SK-N-MC (cell line): ENCODE measurements at places on chromosomes 11 and 22.

DNA sequence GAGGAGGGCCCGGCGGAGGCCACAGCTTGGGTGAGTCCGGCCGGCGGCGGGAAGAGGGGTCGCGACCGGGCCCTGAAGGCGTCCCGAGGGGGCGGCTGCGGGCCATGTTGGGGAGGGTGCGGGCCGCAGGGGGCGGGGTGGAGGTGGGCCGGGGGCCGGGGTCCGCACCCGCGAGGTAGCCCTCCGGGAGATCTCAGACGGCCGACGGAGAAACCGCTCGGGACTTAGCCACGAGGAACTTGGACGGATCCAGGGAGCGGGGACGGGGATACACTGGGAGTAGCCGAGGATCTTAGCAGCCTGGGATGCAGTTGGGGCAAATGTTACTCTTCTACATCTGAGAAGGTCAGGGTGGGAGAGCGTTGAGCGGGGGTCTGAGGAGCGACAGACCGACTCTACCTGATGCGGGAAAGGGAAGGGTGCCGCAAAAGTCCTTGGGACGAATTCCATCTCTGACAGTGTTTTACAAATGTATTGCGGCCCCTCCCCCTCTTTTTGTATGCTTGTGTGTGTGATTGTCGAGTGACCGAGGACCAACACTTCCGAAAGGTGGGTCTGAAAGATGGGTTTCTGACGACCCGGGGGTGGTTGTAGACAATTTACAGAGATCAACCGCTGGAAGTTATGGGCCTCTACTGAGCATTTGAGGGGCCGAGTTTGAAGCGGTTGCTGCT lies 658 bp downstream of the STIP1 start:
- no peak for DNase-seq

- no peak for DNase-seq
Measured at GRCh38 chr11:65786008-65786785, 666 bp upstream of the OVOL1 start.

- no peak for DNase-seq
Measured at GRCh38 chr11:133985981-133986944, 29.5 kb upstream of the IGSF9B start.

DNA sequence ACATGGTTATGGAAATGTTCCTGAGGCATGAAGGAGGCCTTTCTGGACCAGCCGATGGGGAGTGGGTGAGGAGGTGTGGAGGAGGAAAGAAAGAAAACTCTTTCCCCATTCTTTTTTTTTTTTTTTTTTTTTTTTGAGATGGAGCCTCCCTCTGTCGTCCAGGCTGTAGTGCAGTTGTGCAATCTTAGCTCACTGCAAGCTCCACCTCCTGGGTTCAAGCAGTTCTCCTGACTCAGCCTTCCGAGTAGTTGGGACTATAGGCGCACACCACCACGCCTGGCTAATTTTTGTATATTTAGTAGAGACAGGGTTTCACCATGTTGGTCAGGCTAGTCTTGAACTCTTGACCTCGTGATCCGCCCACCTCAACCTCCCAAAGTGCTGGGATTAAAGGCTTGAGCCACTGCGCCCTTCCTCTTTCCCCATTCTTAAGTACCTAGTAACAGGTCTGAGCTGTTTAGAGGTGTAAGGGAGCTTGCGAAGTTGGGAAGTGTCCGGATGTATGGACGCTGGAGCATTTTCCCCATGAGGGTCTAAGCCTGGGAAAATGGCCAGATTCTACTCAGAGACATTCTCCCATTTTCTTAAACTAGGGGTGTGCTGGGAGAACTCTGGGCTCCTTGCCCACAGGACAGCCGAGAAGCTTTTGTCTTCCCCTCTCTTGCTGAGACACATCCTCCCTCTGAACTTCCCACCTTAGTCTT lies 135.8 kb downstream of the TEAD1 start:
- no peak for DNase-seq

DNA sequence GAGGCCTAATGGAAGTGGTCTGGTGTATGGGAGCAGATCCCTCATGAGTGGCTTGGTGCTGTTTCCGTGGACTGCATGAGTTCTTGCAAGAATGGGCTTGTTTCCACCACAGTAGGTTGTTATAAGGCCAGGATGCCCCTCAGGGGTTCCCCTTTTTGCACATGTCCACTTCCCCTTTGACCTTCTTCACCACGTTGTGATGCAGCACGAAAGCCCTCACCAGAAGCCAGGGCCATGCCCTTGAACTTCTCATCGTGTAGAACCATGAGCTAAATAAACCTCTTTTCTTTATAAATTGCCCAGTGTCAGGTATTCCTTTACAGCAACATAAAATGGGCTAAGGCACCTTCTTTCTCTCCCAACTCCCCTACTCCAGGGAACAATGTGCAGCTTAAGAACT lies 2.8 kb upstream of the NARS2 start:
- DNase-seq = no peak

- no peak for DNase-seq
Measured at GRCh38 chr11:83023410-83023809, 48.3 kb downstream of the RAB30 start.

DNA sequence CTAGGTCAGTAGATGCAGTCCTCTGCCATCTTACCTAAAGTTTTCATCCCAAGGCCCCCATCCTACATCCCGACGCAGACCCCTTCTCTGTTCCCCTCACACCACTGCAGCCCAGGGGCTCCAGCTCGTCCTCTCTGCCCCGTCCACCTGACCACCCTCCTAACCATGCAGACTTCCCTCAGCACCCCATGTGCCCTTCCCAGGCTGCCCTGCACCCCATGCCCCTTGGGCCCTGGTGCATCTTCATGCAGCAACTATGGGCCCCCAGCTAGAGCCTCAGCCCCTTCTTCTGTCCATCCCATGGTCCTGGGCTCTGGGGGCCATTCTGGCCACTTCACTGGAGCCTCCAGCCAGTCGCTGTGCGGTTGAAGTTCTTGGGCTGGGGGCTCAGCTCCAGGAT lies 2.9 kb downstream of the PRR33 start:
- no peak for DNase-seq

DNA sequence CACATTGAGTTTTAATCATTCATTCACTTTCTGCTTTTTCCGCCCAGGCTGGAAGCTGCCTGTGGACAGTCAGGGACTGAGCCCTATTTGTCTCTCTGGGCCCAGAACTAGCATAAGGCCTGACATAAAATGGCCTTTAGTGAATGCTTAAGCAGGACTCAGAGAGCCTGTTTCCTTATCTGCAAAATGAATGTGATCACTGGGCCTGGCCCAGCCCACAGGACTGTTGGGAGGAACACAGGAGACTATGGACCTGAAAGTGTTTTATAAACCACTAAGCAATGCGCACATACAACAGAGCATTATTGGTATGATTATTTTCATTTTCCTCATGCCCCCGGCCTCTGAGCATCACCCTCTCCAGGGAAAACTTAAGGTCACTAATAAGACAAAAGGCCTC lies 3.9 kb upstream of the MYH9 start:
- DNase-seq = no peak

DNA sequence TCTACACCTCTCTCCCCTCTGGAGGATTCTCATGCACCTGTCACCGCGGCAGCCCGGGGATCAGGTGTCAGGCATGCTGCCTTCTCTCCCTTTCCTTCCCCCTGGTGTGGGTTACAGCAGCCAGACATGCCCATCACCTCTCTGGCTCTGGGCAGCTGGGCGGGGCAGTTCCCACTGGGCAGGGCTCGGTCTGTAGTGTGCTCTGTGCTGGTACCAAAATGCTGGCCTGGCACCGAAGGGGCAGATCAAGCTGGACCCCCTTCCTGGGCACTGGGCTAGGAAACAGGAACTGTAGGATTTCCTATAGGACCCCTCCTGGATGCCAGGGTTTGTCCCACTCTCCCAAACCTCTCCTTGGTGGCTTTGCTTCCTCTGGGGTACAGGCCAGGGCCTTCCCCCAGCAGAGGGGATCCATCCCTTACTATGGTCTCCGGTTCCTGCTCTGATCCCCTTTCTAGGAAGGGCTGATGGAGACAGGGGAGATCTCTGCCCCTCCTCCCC lies 821 bp downstream of the GAL3ST1 start:
- no peak for DNase-seq

DNA sequence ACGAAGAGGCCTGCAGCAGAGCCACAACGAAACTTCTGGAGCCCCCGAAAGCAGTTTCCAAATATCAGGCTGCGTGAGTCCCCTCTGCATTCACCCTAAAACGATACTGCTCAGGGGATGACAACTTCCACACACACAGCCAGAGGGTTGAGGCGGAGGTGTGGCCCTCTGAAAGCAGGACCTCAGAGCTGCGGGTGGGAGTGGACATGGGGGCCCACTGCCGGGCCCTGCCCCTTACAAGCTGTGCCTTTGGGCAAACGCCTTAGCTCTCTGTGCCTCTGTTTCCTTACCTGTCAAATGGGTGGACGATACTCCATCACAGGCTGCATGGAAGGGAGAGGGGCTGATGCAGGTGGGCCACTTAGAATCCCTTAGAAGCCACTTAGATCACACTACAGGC lies 53.1 kb downstream of the TRMU start:
- DNase-seq = no peak

DNA sequence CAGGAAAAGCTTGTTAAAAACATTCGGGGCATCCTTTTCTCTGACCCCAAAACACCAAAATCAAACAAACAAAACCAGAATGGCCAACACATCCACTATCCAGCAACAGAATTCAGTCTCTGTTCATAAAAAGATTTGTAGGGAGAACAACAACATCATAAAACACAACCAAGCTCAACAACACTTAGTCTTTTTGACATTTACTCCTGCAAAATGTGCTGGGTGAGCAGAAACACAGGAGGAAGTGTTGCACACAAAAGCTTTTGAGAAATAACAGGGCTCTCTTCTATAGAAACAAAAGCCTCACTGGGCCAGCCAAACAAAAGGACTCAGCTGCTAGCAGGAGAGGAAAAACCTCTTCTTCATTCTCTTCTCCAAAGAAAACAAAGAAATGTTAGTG lies 736.0 kb upstream of the CCDC90B start:
- no peak for DNase-seq

- DNase-seq = no peak
Measured at GRCh38 chr22:50310949-50311444, 3.6 kb upstream of the PLXNB2 start.

DNA sequence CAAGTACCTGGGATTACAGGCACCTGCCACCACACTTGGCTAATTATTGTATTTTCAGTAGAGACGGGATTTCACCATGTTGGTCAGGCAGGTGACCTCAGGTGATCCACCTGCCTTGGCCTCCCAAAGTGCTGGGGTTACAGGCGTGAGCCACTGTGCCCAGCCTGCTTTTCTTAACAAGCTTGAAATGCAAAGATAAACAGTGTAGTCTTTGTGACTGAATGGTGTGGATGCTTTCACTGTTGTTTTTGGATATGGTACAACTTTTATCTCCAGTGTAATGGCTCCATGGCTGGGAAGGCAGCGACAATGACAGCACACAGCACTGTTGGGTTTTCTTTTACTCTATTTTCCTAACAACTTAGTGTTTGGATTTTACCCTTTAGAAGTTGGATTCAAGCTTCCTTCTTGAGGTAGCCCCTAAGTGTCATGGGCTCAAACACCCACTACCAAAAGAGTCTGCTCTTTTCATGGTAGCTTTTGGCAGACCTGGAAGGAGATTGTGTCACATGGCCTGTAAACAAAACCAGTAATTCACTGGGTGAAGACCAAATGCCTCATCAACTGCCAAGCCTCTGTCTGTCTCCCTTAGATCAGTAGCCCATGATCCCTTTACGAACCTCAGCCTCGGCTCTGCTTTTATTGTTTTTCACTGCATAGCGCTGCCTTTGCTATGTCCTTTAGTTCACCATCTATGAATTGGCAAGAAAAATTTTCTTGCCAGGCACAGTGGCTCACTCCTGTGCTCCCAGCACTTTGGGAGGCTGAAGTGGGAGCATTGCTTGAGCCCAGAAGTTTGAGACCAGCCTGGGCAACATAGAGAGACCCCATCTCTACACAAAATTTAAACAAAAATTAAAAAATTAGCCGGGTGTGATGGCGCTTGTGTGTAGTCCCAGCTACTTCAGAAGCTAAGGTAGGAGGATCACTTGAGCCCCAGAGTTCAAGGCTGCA lies 6.4 kb downstream of the VPS51 start:
- DNase-seq = no peak

DNA sequence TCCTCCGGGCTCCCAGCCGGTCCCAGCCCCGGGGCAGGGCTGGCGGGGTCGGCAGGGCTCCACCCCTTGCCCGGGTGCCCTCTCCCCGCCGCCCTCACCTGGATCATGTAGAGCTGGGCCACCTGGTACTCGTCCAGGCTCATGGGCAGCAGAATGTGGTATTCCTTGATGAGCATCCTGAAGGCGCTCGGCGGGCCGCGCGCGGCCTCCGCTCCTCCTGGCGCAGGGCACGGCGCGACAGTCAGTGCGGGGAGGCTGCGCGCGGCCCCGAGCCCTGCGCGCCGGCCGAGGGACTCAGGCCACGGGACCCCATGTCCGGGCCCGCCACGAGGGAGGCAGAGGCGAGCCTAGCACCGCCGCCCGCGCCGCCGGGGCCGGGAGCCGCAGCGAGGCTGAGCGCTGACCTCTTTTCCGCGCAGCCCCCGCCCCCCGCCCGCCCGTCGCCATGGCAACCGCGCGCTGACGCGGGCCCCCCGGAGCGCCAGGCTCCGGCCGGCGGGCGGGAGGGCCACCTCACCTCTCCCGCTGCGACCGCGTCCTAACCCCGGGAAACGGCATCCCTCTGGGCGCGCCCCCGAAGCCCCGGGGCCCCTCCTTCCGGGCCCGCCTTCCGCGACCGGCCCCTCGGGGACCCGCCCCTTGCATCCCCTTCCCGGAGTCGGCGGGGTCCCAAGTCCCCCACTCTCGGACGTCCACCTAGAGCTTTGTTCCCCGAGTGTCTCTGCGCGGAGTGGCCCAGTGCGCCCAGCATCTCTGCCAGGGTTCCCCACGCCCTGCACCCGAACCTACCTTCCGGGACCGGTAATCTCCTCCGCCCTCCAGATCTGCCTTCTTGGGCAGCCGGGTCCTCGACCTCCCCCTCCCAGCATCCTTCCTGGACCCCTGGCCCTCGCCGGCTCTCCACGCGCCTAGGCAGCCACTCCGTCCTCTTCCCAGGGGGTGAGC lies 886 bp downstream of the PITPNM1 start:
- DNase-seq = no peak

GRCh38 chr11:111298413-111299100 lies at the start of gene POU2AF3:
Gene POU2AF3, plus strand, starts transcription at chr11:111298546. Its CDS starts 36 bp downstream, at chr11:111298582.
- no peak for DNase-seq

GRCh38 chr11:78932757-78933156 lies 358.1 kb upstream of the NARS2 start:
- DNase-seq = no peak

- DNase-seq = no peak
Measured at GRCh38 chr22:25497716-25498115, 66.8 kb upstream of the GRK3 start.

DNA sequence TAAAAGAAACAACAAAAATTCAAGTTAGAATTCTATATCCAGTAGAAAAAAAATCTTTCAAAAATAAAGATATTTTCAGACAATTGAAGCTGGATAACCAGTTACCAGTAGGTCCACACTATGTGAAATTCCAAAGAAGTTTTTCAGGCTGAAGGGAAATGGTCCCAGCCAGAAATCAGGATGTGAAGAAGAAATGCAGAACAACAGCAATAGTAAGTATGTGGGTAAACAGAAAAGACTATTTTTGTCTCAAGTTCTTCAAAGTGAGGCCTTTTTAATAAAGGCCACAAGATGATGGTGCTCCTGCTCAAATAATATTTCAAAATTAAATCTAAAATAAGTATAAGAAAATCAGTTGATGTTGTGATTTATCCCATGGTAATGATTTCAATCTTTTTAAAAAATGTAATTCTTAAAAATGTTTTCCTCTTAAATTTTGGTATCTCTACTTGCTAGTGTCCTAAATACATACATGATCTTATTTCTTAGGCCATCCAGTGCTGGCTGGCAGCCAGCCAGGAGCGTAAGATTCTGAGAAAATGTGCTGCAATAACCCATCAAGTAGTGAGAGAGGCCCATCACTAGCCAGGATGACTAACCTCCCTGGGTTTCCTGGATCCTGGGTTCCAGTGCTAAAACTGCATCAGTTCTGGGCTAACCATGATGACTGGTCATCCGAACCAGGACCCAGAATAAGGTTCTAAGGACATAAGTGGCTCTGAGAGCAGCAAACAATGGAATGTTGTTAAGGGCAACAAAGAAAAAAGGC lies 15.6 kb upstream of the UCP3 start:
- no peak for DNase-seq
